ENCODE measurements at places on chromosomes 1 and 21. TPM values are rescaled to one million over a fixed set of nuclear protein-coding genes. Genes with fewer than 3 reads are reported as not detected.
A peak's percentile ranks its signal among the peaks of the same experiment; 100 is the strongest.

LCE2C gene
- total RNA-seq: not detected

SLC2A5 gene
- not detected for total RNA-seq

RIPPLY3 gene
- 0.26 TPM for total RNA-seq

ZNF683 gene
- not detected for total RNA-seq

TNNT2 gene
- total RNA-seq: not detected

CRABP2 gene
- total RNA-seq: 0.62 TPM

UBIAD1 gene
- 32.5 TPM for total RNA-seq

STRIP1 gene
- 43.8 TPM for total RNA-seq

ZBED6 gene
- total RNA-seq: 19.1 TPM

C1orf185 gene
- not detected for total RNA-seq

NENF gene
- total RNA-seq: 36.1 TPM

FOXO6 gene
- total RNA-seq: not detected

USP24 gene
- total RNA-seq: 48.4 TPM

KLHDC8A gene
- total RNA-seq: not detected

DNAH14 gene
- total RNA-seq: 0.57 TPM

PROX1 gene
- total RNA-seq: not detected

PBX1 gene
- not detected for total RNA-seq

OR2L3 gene
- not detected for total RNA-seq

OR2T33 gene
- not detected for total RNA-seq

GRCh38 chr1:227999056-227999930 is 7.5 kb upstream of the WNT3A start:
- DNase-seq: peak; percentile 88

- no peak for DNase-seq
These were observed 107.2 kb upstream of the WNT4 start for GRCh38 chr1:22249928-22250680.

DNA sequence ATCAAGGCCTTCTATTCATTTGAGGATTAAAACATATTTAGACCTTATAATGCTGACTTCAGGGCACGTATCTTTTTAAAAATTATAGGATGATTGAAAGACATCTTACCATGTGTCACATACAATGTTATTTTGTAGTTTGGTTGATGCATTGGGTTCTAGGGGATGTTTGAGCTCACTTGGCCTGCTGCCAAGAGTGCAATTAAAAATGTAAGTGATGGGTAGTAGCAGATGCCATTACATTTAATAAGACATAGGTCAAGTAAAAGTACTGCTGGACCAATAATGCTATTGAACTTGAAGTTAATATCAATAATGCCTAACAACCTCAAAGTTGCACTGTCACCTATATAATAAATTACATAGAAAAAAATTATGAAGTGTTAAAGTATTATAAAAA is 616.5 kb upstream of the RGS18 start:
- DNase-seq: no peak

DNA sequence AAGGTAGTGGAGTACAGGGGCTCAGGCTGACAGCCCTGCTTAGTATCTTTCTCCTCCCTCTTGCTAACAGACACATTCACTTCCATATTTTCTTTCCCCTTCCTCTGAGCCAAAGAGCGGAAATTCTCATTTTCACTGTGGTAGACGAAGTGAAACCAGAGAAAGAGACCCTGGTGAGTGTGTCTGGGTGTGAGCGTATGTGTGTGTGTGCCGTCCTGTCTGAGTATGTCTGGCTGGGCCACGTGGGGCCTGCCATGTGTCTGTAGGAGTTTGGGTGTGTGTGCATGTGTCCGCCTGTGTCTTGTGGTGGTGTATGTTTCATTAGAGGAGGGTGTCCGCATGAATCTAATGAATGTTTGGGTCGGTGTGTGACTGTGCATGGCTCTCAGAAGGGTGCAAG is 1.7 kb downstream of the COL8A2 start:
- no peak for DNase-seq

- no peak for DNase-seq
These were observed 2.5 kb downstream of the KRTAP10-4 start for GRCh38 chr21:44576025-44576420.

DNA sequence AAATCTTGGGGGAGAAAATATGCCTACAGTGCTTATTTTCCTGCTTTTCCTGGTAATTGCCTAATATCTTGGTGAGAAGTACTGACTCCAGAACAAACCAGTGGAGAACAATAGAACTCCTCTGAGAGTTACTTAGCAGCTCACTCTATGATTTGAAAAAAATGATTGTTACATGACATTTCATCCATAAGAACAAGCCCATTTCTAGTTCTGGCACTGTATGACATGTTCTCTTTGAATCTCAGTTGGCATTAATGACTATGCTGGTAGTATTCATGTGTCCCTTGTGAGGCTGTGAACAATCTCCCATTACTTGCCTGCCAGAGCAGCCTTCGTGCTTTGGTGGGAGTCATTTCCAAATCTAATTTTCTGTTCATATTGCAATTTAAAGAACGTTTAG is 58.0 kb downstream of the CLIC4 start:
- DNase-seq: no peak

- no peak for DNase-seq
These were observed 91.2 kb downstream of the AJAP1 start for GRCh38 chr1:4745560-4745959.

DNA sequence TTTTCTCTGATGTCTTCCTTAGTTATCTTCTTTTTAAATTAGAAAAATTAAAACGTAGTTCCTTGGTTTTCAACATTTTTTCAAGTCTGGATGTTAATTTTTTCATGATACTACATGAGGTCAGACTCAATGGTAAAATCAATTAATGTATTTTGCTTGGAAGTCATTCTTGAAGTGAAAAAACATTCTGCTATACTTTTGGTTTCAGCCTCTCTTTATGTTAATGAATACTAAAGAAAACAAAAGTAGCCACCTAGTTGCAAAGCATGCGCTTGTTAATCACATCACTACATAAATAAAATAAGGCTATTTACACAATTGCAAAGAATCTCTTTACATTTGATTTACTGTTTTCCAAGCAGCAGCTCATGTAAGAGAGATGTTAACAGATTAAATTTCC is 170.4 kb downstream of the LIPI start:
- DNase-seq: no peak

DNA sequence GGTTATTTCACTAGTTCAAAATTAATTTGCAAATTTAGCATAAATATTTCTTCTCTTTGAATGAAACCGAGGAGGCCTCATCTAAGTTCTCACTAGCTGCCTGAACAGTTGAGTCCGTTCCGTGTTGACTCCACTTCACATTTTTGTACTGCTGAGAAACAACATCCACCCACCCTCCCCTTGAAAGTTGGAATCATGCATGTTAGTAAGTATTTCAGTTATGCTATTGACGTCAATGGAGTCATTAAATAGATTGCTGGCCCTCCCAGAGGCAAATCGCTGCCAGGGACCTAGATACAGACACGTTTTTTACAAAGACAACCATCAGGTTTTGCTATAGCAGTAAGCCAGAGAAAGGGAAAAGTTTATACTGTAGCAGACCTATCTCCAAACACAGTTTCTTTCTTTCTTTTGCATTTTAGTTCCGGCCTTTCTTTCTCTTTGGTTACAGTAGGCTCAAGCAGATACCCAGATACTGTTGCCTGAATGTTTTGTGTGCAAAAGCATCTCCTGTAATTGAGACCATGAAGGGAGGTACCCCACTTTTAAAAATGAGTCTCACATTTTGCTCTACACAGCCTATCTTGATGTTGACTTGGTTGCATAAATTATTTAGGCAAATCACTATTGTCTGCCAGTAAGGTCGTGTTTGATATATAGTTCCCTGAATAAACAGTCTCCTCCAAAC is 262.6 kb upstream of the SGIP1 start:
- DNase-seq: peak; percentile 81

- DNase-seq: no peak
These were observed 179.9 kb downstream of the ADSS2 start for GRCh38 chr1:244271691-244272308.

DNA sequence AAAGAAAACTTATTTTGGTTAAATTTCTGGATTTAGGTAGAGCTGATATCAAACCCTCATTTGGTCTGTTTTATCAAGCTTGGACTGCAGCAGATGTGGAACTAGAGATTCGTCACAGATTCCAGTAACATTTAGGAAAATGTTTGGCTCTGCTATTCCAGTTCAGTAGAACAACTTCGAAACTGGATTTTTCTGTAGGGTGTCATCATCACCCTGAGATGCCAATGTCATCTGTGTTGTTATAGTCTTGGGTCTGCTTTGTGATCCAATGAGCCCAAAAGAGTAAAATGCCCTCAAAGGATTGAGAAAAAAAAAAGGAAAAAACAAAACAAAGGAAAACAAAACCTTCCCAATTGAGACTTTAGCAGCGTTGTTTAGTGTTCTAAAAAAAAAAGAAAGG is 55.4 kb downstream of the LAMC2 start:
- no peak for DNase-seq

DNA sequence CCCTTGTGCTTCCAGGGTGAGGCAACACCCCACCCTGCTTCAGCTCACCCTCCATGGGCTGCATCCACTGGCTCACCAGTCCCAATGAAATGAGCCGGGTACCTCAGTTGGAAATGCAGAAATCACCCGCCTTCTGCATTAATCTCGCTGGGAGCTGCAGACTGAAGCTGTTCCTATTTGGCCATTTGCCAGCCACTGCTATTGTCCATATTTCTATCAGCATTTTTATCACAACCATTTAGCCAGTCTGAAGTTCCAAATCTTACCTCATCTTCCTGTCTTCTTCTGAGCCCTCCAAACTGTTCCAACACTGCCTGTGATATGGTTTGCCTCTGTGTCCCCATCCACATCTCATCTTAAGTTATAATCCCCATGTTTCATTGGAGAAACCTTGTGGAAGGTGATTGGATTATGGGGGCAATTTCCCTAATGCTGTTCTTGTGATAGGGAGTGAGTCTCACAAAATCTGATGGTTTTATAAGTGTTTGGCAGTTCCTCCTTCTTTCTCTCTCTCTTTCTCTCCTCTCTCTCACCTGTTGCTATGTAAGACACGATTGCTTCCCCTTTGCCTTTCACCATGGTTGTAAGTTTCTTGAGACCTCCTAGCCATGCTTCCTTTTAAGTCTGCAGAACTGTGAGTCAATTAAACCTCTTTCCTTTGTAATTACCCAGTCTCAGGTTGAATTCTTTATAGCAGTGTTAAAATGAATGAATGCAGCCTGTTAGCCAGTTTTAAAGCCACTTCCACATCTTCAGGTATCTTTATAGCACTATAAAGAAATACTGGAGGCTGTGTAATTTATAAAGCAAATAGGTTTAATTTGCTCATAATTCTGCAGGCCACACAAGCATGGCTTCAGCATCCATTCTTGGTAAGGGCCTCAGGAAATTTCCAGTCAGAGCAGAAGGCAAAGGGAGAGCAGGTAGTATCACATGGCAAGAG is 203.5 kb downstream of the FCRL5 start:
- peak; percentile 19 for DNase-seq

- DNase-seq: no peak
These were observed 45.3 kb upstream of the BCL9 start for GRCh38 chr1:147496044-147496443.

DNA sequence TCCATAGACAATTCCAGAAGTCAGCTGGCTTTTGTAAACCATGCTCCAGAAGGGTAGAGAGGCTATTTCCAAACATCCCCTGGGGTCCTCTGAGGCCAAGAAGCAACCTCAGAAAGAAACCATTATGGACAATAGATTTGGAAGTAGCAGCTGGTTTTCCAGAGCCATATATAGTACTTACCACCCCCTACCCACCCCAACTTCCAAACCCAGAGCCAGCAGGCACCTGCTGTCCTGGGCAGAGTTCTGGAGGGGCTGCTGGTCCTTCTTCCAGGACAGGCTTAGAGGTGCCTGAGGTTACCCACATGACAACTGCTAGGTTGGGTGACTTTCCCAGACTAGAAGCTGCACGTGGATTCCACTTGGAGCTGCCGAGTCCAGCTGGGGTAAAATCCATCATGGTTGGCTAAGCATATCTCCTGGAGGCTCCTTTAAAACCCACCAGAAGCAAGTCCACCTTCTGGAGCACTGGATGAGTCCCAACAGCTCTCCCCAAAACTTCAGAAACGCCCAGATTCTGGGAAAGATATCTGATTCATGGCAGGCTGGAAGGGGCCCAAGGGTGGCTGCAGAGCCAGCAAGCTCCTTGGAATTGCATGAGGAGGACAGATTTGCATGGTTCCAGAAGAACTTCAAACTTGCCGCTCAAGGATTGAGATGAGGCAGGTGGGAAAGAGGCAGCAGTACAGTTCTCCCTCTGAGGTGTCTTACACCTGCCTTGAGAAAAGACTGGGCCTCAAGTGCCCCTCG is 5.8 kb downstream of the MYCL start:
- no peak for DNase-seq

DNA sequence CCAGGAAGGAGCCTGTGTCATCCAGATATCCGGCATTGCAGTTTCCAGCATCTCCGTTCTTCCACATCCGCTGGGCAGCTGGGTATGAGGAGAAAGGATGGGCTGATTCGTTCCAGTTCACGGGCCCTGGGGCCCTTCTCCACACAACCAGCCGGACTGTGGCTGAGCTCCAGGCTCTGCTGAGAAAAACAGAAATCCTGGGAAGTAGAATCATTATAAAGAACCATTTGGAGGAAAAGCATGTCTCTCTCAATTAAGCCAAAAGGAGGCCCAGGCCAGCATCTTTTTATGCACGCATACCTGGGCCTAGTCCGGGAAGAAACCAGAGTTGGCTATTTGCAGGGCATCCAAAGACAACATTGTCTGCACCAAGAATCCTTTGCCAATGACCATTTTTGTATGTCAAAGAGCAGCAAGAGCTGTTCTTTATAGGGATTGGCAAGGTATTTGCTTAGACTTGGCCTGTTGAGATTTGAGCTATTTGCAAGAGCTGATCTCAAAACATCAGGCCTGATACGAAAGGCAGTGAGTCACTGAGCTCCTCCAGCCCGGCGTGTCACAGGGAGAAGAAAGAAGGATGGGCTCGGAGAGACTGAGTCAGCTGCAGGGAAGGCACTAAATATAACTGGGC is 84.9 kb upstream of the ARHGEF16 start:
- no peak for DNase-seq

GRCh38 chr1:38727684-38728584 is 131.6 kb downstream of the RRAGC start:
- DNase-seq: no peak

- DNase-seq: peak; percentile 81
These were observed at the start of gene NT5C1A for GRCh38 chr1:39671793-39672550. Gene NT5C1A (minus strand): TSS chr1:39672107. CDS start chr1:39672038, 69 bp downstream.

GRCh38 chr1:154865442-154866256 is 4.4 kb downstream of the KCNN3 start:
- no peak for DNase-seq

DNA sequence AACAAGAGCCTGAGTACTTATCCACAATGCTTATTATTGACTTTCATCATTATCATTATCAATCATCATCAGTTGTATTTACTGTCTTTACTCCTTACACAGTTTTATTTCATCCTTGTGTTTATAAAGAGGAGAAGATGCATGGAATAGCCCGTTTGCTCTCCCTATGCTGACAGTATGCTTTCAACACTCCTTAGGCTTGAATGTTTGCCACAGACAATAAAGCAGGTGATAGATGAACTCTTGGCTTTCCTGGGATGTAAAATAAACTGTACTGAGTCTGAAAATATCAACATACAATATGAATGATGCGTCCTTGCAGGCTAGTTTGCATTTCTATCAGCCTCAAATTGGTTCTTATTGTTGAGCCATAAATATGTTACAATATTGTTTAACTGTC is 891.8 kb upstream of the NCAM2 start:
- no peak for DNase-seq

- DNase-seq: no peak
These were observed 31.3 kb downstream of the CCN1 start for GRCh38 chr1:85611856-85612255.

GRCh38 chr1:10965546-10966226 is 46.8 kb upstream of the TARDBP start:
- DNase-seq: peak; percentile 71
